ELR (cell line): ENCODE measurements at places on chromosomes 12 and 14.

DNA sequence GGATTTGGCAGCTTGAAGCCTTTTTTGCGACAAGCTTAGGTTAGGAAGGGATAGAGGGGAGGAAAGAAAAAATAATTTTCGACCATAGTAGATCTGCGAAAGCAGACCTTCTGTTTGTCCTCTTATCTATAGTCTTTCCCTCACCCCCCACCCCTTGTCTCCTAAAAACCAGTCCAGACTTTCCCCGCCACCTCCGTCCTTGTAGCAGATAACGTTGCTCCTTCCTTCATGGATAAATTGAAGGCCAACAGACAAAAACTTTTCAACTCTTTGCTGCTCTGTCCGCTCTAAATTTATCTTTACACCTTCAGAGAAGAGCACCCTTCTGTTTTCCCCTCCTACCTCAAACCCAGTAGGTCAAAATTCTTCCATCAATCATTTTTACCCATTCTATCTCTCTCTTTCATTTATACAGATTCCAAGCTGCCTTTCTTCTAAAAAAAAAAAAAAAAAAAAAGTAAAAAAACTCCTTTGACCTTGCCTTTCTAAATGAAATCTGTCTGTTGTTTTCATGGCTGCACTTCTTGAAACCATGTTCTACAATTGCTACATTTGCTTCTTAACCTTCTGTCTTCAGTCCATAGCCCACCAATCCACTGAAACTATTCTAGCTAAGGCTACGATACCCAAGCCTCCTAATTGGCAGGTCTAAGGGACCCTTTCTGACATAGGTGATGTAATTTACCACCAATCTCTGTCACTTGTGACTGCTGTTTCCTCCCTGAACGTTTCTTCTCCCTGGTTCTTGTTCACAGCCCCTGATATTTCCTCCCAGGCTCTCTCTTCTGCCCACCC lies 11.1 kb upstream of the NEMF start:
- peak; percentile 23 for DNase-seq

DNA sequence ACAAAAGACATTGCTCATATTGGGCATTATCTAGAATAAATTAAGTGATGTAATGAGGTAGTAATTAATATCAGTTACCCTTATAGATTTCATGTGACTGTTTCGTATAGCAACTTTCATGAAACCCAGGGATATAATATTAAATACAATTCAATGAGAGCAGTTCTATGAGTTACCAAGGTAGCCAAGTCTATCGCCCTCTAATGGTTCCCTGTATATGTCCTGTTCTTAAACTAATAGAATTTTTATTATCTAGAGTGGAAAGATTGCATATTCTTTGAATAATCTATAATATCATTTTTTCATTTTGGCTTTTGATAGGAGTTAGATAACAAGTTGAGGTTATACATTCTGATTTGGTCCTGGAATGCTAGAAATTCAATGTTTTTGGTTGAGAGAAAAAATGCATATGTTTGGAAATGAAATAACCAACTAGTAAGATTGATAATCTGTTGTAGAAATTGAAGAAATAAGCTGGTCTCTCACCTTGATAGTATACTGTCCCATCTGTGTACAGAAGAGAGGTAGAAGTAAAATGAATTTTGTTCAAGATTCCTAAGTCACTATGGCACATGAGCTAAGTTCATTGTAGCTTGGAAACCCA lies 59.7 kb downstream of the SCFD1 start:
- DNase-seq, result peak; percentile 54

DNA sequence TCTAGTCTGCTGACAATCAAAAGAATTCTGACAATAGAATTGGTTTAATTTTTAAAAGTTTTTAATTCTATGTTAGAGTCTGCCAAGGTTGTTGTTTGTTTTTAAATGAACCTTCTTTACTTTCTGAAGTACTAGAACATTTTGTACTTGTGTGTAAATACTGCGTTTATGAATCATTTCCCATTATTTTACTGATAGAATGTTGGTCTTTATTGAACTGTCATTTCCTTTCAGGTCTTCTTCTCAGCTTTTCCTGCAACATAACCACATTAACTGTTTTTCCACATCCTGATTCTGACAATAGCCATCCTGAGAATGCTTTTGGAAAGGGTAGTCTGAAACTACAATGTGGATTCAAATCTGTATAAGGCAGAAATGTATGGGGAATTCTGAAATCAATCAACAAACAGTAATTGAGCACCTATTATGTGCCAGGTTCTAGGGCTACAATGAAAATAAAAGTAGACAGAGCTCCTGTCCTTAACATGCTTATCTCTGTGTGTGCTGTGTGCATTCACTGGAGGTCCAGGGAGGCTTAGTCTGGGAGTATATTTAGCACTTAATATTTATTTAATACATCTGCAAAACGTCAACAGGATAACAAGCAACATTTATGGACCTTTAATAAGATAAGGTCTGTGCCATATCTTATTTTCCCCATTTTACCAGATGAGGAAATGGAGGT lies 73.1 kb upstream of the SLC38A2 start:
- peak; percentile 44 for DNase-seq

- DNase-seq, result no peak
Observed at GRCh38 chr14:63443361-63443760, 99.8 kb downstream of the PPP2R5E start.

- no peak for DNase-seq
Observed at GRCh38 chr12:91753649-91754048, 392.0 kb downstream of the BTG1 start.

DNA sequence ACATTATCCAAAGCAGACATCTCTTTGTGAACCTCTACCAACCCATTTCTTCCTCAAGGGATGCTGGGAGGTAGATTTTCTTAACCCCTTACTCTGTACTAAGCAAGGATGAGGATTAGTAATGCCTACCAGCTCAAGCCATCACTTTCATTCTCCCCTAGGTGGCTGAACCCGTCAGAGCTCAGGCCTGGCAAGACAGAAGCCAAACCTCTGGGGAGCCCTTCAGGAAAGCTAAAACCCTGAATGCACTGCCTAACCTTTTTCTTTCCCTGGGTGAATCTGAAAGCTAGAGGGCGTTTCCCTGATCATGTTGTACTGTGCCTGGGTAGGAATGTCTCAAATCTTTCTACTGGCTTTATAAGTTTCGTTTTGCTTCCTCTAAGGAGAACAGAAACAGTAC lies 617.3 kb downstream of the RPL10L start:
- DNase-seq, result no peak

GRCh38 chr12:12800406-12801180 lies 12.6 kb upstream of the DDX47 start:
- DNase-seq, result no peak

DNA sequence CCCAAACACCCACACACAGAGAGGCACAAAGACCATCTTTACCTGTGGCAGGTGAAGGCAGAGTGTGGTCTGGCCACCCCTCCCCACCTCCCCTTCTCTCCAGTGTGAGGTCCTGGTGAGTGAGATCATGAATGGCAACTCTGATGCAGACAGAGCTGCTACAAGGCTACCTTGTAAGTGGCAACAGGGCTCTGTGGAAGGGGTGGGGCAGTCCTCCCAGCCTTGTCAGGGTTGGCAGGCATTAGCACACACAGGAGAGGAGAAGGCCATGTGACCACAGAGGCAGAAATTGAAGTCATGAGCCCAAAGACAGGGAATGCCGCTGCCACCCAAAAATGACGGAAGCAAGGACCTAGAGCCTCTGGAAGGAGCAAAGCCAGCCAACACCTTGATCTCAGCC lies 30.7 kb downstream of the VWF start:
- DNase-seq, result peak; percentile 30

DNA sequence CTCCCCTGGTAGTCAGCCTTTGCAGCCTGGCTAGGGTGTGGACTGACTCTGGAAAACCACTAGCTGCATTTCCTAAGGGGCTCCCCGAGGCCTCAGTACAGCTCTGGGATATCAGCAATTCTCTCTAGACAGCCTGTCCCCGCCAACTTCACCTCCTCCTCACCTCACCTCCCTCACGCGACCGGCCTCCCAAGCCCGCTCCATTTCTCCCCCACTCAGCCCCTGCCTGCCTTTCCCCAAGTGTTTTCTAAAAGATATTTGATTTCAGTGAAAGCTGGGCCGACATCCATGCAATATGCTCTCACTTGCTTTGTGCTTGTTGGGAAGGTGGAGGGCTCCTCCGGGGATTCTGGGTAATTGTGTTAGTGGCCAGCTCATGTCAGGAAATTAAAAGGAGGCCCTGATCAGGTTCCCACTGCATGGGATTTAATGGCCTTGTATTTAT lies 91.8 kb downstream of the ESRRB start:
- no peak for DNase-seq

GRCh38 chr12:95766356-95767019 lies 24.1 kb downstream of the NTN4 start:
- peak; percentile 34 for DNase-seq

DNA sequence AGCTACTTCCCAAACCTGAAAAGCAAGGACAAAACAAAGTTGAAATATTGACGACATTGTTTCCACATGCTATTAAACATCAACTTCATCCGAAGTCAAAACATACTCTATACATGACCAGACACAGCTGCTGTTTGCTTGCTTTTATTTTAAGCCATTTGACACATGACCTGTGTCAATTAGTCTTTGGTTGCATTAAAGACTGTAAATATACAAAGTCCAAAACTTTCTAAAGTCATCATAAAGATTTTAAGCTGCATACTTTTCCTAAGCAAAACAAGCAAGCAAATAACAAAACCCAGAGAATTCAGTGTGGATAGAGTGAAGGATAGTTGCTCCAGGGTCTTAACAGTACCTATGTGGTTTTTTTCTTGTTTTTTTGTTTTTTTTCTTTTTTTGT lies 21.8 kb downstream of the HAL start:
- DNase-seq, result no peak

- no peak for DNase-seq
Observed at GRCh38 chr12:6333029-6333428, 8.8 kb downstream of the TNFRSF1A start.

- DNase-seq, result no peak
Observed at GRCh38 chr12:60240891-60241290, 645.1 kb downstream of the SLC16A7 start.

GRCh38 chr14:64717870-64718269 lies 13.6 kb downstream of the PLEKHG3 start:
- peak; percentile 22 for DNase-seq
